Esophagus squamous epithelium (tissue), 5 donors: ENCODE measurements at places on chromosomes 1 and 21.

- no peak for DNase-seq
Measured at GRCh38 chr1:161192476-161193465, 6.1 kb downstream of the ADAMTS4 start.

DNA sequence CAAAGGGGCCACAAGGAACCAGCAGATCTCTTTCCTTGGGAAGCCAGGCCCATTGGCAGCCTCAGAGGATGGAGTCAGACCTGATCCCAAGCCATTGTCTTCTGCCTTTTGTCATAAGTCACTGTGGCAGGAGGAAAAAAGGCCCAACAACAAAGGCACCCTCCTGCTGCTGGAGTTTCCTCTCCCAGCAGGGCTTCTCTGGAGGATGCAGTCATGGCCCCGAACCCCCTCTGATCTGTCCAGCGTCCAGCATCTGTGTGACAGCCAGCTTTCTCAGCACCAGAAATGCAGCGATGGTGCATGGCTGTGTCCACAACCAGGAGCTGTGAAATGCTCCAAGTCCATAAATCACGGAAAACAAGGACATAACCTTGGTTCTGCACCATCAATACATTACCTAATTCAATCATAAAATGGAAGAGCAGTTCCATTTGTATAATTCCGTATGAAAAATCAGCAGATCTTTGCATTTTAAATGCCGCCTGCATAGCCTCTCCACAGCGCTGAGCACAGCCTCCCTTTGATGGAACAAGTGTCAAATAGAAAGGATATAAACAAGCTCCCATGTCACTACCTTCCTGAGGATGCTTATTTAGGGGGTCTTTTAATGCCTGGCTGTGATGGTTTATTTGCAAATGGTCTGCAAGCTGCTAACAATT is 30.6 kb downstream of the AJAP1 start:
- no peak for DNase-seq

GRCh38 chr1:158836038-158836437 is 4.9 kb downstream of the MNDA start:
- DNase-seq, result no peak

GRCh38 chr1:222454782-222455181 is 93.1 kb downstream of the HHIPL2 start:
- DNase-seq, result no peak

DNA sequence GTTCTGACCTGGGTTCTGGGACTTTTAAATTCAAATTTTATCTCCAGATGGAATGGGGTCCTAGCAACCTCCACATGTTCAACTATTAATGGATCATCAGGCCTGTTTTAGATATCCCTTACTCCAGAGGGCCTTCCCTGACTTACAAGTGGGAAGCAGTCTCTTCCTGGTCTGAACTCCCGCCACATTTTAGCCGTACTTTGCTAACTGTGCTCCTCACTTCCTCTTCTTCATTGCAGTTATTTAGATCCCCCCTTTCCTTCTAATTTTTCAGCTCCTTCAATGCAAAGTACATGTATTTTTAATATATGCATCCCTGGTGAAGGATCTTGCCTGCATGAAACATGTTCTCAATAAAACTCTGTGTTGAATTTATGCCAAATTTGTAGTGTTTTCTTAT is 3.7 kb downstream of the CD1A start:
- no peak for DNase-seq

DNA sequence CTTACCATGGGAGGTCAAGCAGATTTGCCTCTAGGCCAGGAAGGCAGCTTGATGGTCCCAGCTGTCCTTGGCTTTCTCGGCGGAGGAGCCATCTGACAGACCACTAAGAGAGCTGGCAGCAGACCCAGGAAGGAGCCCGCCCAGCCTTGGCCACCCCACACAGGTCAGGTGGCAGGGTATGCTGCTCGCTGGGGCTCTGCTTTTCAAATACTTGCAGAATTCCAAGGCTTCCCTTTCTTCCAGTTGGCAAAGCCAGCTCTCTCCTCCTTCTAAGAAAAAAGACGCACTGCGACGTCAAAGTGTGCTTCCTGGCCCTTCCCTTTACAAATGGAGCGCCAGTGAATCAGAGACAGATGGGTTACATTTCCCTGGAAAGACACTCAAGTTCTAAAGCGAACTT is 229.4 kb downstream of the CACNA1E start:
- DNase-seq, result no peak

DNA sequence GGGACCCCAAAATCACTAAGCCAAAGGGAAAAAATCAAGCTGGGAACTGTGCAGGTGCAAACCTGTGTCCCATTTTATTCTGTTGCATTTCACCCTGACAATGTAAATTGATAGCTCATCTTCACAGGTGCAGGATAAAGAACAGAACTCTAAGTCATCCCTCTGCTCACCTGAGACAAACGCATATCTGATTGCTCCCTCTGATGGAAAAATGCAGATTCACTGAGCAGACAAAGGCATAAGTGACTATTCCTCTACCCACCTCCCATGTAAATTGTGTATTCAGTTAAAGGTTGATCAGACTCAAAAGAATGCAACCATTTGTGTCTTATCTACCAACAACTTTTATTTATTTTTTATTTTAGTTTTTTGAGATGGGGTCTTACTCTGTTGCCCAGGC is 644.2 kb downstream of the PTPRU start:
- no peak for DNase-seq

GRCh38 chr1:234208791-234209190 is 164.5 kb upstream of the COA6 start:
- DNase-seq, result no peak

DNA sequence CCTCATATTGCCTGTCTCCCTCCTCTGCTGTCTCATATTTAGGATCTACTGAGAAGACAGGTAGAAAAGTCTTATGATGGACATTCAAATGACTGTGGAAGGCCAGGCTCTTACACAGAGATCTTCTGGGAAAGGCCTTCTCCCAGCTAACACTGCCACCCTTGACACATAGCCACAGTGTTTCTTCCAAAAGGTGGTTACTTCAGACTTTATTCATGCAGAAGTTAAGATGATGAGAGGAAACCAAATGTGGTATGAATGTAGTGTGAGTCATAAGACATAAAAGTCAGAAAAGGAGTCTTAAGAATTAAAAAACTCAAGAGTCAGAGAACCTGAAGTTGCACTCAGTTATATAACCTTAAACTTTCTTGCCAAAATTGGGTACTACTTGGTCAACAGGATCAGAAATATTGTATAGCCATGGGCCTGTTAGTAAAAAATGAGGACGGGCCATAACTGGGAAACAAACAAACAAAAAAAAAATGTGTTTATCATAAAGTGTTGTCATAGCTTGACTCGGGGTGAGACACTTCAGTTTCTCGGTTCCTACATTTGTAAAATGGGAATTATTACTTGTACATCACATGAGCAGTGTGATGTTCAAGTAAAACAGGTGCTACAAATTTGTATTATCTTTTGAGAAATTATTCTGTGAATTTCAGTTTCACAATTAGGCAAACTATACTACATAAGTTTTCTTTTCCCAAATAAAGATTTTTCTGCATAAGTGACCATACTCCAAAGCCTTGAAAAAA is 1.2 kb upstream of the DENND1B start:
- no peak for DNase-seq

- DNase-seq, result no peak
Measured at GRCh38 chr1:183636334-183636682, 725 bp upstream of the ARPC5 start.

DNA sequence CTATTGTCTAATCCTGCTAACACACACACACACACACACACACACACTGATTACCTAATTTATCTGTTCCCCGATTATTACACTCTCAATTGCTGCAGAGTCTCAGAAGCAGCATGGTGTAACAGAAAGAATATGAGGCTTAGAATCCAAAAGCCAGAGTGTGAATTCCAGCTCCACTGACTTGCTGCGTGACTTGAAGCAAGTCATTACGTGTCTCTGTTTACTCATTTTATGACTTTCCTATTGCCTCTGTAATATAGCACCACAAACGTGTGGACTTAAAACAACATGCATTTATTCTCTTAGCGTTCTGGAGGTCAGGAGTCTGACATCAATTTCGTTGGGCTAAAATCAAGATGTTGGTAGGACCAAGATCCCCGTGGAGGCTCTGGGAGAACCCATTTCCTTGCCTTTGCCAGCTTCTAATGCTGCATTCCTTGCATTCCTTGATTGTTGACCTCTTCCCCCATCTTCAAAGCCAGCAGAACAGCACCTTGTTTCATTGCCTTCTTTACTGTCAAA is 55.9 kb upstream of the ATP5PO start:
- DNase-seq, result no peak

DNA sequence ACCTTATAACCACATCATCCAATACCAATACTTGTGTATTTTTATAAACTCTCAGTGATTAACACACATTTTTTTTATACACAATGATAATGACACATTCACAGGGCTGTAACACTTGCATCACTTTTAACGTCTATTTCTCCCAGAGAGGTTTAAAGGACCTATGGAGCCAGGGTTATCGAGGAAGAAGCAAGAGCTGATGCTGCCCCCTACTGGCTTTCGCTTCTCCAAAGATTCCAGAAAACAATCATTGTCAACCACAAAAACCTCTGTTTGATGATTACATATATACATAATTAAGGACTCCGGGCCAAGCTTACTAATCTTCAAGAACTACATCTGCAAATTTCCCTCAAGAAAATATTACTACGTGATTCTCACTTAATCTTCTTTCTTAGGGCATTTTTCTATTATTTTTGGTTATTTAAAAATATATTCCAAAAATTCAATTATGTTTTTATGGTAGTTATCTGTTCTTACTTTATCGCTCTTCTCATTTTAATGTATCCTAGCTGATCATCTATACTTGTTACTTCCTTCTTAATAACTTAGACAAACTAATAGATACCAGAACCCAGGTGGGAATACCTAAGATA is 214.5 kb downstream of the VAV3 start:
- DNase-seq, result no peak

DNA sequence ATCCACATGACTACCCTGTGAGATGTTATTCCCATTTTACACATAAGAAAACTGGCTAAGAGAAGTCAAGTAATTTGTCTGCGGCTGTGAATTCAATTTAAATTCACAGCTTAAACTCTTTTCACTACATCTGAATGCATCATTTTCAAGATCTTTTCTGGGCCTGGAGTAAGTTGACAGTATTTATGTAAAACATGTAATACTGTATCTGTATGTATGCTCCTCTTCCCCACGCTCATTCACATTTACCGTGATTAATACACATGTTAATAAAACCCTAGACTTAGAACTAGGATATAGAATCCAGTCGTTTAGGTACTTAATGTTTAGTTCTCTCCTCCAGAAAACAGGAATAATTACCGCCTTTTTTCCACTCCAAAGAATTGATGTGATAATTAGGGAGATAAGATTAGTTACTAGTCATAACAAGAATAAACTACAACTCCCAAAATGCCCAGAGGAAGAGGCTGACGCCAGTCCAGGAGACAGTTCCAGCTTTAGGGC is 442 bp upstream of the PPP1R12B start:
- DNase-seq, result no peak

GRCh38 chr21:34367320-34367935 is 3.6 kb downstream of the KCNE2 start:
- no peak for DNase-seq

DNA sequence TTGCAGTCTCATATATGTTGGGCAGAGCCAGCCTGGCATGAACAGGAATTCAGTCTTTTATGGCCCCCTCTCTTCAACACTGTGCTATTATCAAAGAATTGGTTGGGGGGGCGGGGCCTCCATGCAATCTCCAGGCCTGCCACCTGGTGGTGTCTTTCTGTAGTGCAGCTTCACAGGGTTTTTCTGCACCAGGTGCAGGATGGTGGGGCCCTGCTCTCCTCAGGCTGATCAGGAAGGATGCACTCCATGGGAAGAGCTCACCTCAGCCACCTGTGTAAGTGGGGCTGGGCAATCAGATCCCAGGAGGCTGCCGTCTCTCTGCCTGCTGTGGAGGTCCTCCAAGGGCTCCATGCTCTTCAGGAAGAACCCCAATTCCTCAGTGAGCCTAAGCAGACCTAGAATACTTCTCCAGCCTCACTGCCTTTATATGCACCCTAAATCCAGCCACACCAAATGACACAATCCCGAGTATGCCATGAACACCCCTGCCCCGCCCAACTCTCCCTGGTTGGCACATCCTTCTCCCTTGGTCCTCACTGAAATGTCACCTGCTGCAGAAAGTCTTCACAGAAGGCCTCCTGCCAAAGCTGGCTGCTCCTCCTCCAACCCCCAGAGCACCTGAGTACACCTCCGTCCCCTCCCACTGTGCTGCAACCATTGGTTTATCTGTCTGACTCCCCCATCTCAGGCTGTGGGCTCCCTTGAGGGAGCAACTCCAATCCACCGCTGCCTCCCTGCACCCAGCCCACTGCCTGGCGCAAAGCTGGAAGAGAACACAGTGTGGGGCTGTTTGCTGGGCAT is 16.5 kb downstream of the STK40 start:
- DNase-seq, result no peak

DNA sequence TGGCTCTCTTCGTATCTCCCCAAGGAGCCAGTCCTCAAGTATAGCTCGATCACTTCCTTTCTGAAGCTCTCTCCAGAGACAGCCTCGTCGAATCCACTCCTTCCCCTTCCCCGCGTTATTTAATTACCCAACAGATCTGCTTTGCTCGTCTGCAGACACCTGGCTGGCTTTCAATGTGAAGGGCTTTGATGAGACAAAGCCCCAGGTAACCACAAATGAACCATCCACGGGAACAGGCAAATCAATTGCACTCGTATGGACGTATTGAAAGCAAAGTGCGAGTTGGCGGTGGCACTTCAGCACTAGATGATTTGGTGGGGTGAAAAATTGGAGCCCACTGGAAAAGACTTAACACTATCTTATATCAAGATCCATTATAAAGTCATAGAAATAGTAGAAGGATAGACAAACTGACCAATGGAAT is 364 bp upstream of the BCAR3 start:
- DNase-seq, result no peak

DNA sequence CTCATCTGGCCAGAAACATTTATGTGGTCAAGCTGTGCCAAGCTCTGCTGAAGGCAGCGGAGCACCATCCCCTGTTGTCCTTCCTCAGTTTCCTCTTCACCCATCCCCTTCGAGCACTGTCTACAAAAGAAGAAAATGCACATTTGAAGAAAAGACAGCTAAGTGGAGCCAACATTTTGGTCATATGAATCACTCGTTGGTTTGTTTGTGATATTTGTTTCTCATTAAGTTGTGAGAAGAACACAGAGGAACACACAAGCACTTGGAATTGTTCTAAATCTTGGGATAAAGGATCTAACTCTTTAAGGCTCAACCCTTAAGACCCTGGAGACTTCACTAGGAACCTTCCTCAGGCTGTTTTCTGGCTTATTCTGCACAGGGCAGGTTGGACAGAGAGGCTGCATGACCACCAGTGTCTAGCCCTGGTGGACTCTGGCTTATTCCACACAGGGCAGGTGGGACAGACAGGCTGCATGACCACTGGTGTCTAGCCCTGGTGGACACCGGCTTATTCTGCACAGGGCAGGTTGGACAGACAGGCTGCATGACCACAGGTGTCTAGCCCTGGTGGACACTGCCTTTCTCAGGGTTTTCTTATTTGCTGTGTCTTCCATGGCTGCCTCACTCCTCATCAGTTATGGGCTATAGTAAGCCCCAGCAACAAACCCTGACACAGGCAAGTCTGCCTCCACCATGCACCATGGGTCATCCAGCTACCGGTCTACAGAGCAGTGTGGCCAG is 35.3 kb upstream of the COL6A2 start:
- DNase-seq, result no peak

- no peak for DNase-seq
Measured at GRCh38 chr21:28268685-28269084, 724.0 kb downstream of the LTN1 start.

- no peak for DNase-seq
Measured at GRCh38 chr1:165869343-165869742, 41.9 kb downstream of the UCK2 start.
